CD4-positive, CD25-positive, alpha-beta regulatory T cell (primary cell): ENCODE measurements at places on chromosomes 11 and 22.
A peak's percentile ranks its signal among the peaks of the same experiment; 100 is the strongest.

GRCh38 chr11:68659158-68659921 lies 25.0 kb upstream of the GAL start:
- H3K4me1 ChIP-seq: no peaks in the 10 kb centered on the region
- H3K36me3 ChIP-seq: no peaks in the 10 kb centered on the region
- H3K27ac ChIP-seq: no peak overlapping the region
- no peak for DNase-seq

DNA sequence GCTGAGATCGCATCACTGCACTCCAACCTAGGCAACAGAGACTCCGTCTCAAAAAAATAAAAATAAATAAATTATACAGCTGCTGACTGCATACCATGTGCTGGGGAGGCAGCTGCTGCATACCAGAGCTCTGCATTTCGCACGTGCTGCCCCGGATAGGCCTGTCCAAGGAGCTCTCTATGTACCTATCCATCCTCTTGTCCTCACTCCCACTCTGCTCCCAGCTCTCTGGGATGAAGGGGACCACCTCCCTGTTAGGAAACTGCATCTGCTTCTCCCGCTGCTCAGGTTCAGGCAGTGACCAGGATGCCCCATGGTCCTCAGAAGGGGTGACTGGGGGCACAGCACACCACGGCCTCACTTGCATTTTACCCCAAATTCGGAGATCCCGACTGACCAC lies 302.3 kb downstream of the BRD1 start:
- no peaks in the 10 kb centered on the region for H3K4me1 ChIP-seq
- DNase-seq: no peak
- no peak overlapping the region for H3K27ac ChIP-seq
- no peaks in the 10 kb centered on the region for H3K36me3 ChIP-seq
- no peak overlapping the region for H3K4me3 ChIP-seq
- no peaks in the 10 kb centered on the region for H3K27me3 ChIP-seq

- no peak for DNase-seq
- H3K4me3 ChIP-seq: peak overlapping the region; percentile 26
- H3K36me3 ChIP-seq: peaks cover 23% of the 10 kb centered on the region
- H3K27ac ChIP-seq: no peak overlapping the region
These were observed 1.1 kb downstream of the KCTD17 start for GRCh38 chr22:37052386-37053309.

GRCh38 chr22:39518996-39519680 lies 1.2 kb upstream of the ATF4 start:
- peak overlapping the region; percentile 61 for H3K4me3 ChIP-seq
- peaks cover 41% of the 10 kb centered on the region for H3K36me3 ChIP-seq
- H3K4me1 ChIP-seq: peaks cover 41% of the 10 kb centered on the region
- no peaks in the 10 kb centered on the region for H3K27me3 ChIP-seq
- peak overlapping the region; percentile 88 for H3K27ac ChIP-seq

DNA sequence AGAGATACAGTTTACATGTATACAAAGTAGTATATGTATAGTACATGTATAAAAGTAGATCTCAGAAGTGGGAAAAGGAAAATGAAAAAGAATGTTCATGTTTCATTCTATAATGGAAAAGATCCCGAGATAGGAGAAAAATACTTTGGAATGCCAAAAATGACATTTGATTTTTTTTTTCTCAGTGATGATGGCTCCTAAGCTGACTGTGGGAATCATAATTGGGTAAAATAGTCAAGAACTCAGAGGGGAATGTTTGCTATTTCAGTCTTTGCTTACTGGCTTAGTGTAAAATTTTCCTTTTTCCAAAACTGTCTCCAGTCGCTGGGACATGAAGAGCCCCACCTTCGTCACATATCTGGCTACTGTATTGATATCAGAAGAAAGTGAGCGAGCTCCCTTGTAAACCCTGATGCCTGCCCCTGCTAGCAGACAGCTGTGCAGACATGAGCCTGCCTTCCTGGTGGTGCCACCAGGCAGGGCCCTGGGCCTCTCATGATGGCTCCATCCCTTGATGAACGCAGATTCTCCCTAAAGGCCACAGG lies 944.6 kb downstream of the NTM start:
- no peaks in the 10 kb centered on the region for H3K36me3 ChIP-seq
- DNase-seq: no peak
- no peak overlapping the region for H3K27ac ChIP-seq
- no peak overlapping the region for H3K4me3 ChIP-seq
- H3K4me1 ChIP-seq: no peaks in the 10 kb centered on the region

DNA sequence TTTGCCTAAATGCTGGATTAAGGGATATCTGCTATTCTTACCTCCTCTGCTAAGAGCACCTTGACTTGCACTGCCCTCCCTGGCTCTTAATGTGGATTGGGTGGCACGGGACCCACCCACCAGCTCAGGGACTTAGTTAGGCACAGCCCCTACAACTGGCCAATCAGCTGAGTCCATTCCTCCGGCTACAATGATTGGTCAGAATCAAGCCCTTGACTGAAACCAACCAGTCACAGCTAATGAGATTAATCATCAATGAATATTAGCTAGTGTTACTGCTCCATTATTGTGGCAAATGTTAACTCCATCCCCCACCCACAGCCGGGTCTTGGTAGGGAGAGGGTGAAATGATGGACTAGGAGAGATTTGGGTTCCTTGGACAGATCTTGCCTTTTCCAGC lies 328.0 kb downstream of the MN1 start:
- H3K4me3 ChIP-seq: no peak overlapping the region
- no peaks in the 10 kb centered on the region for H3K4me1 ChIP-seq
- no peak overlapping the region for H3K27ac ChIP-seq
- H3K36me3 ChIP-seq: no peaks in the 10 kb centered on the region
